Activated CD8-positive, alpha-beta memory T cell treated with anti-CD3 and anti-CD28 coated beads, Interleukin-2, amount 10 ng/mL, durations not matched to agents 7 days and 5 days (primary cell): ENCODE measurements at places on chromosomes 5 and 9. TPM values are rescaled to one million over a fixed set of nuclear protein-coding genes. Genes with fewer than 3 reads are reported as not detected.
A peak's percentile ranks its signal among the peaks of the same experiment; 100 is the strongest.

DNA sequence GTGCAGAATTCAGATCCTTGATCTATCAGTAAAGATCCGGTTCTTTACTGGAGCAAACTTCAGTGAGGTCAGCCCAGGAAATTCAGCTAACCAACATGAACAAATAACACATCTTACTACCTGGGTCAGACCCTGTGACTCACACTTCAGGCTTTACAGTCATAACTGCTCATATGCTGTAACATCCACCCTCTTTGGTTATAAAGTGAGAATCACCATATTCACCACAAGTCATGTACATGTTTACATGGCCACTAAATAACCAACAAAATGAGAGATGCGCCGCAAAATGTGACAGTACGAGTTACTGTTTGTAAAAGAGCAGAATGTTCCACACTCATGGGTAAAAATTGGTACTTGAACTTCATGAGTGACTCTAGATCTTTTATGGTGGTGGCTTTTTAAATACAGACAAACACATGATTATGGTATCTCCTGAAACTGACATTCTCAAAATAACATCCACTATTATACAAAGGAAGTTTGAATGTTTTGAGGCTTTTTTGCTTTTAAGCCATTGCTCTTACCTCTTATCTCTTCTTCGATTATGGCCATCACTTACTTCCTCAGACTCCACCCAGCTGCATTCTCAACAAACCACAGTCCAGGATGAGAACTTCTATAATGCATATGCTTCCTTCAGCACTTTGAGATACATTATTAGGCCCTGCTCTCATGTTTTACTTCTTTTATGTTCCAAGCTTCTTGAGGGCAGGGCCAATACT lies 516.6 kb downstream of the RAB3C start:
- peak; percentile 89 for DNase-seq

The SOX30 gene
- total RNA-seq: not detected

GRCh38 chr5:1196562-1196961 lies 4.8 kb upstream of the SLC6A19 start:
- no peak for DNase-seq

DNA sequence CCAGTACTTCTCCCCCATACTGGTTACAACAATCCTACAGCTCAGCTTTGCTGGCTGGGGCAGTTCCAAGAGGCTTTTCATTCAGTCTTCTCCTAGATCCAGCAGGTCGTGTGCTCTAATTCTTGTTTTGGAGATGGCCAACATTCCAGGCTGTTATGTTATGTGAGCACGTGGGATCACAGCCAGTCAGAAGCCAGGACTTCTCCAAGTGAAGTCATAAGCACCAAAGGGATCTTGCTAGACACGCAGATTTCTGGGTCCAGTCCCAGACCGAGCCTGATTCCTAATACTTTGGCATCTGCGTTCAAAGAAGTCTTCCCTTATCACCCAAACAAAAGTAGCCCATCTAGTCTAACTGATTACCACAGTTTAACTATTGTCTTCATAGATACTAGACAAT lies 1.4 kb upstream of the LARP1 start:
- no peak for DNase-seq

GRCh38 chr5:141952020-141952419 lies 6.0 kb downstream of the PCDH12 start:
- no peak for DNase-seq

- no peak for DNase-seq
Observed at GRCh38 chr9:16879416-16879815, 8.9 kb upstream of the BNC2 start.
